NCI-H774 (cell line): ENCODE measurements at places on chromosomes 2 and 18.

DNA sequence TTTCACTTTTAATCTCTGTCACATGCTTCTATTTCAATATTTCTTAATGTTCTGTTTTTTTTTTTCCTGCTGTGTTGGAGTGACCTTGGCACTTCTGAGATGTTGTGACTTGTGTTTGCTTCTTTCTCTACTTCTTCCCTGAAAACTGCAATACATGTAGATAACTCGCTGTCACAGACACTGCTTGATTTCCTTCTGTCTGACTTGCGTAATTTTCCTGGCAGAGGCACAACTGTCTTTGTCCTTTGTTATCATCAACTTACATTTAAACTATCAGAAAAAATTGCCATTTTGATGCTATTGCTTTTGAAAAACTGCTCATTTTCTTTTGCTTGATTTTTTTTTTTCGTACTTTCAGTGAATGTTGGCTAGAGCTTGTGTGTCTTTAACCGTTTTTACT lies 69.0 kb downstream of the BABAM2 start:
- DNase-seq = no peak

DNA sequence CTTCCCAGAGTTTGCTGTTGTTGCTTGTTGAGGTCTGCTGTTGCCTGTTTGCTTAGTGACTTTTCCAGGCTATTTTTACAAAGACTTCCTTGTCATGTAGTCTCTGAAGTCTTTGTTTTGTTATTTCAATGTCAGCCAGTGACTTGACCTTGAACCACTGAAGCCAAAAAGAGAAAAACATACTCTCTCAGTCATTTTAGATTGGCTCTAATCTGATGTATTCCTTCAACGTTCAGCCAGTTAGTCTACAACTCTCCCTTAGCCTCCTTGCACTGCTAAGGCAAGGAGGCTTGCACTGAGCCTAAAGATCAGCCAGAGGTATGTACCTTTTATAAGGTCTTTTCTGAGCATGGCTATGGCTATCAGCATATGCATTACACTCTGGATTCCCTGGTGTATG lies 27.9 kb downstream of the KIAA1328 start:
- DNase-seq = no peak

DNA sequence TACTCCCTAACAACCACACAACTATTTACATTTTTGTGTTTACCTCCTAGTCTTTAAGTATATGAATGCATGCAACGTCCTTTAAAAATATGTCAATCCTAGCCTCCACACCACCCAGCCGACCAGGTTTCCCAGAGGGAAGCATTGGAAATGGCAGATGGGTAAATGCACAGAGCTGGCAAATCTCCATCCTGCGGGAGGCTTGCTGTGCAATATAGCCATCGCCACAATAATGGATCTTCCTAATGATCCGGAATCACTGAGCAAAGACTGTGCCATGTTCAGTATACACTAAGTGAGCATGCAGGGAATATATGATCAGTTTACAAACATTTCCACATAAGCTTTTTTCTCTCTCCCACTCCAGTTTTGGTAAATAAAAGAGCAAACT lies 131.8 kb downstream of the NEDD4L start:
- no peak for DNase-seq

GRCh38 chr2:120908314-120908975 lies 172.8 kb downstream of the GLI2 start:
- DNase-seq = no peak

- no peak for DNase-seq
Observed at GRCh38 chr2:24683408-24683807, 109.8 kb downstream of the PTRHD1 start.

GRCh38 chr18:7953095-7953958 lies 386.2 kb downstream of the PTPRM start:
- DNase-seq = no peak

DNA sequence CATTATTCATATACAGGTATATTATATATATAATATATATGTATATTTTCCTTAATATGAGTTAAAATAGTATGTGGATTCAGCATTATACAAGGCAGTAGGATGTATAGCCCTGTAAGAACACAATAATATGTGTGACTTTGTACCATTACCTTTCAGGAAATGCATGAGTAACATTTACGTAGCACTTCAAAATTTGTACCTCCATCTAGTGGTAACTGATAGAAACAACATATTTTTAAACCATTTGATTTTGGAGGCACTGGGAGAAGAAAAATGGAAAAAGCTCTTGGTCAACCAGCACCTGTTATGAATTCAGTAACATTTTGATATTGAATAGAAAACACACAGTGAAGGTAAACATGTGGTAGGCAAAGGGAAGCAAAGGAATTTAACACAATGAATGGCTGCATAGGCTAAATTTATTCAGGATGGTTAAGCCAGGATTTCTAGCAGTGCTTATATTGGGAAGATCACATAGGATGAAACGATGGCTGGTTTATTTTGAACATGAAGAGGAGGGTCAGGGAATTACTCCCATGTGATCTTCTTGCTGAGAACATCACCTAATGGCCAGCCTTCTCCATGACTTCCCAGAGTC lies 565.5 kb downstream of the CCDC85A start:
- peak; percentile 55 for DNase-seq

DNA sequence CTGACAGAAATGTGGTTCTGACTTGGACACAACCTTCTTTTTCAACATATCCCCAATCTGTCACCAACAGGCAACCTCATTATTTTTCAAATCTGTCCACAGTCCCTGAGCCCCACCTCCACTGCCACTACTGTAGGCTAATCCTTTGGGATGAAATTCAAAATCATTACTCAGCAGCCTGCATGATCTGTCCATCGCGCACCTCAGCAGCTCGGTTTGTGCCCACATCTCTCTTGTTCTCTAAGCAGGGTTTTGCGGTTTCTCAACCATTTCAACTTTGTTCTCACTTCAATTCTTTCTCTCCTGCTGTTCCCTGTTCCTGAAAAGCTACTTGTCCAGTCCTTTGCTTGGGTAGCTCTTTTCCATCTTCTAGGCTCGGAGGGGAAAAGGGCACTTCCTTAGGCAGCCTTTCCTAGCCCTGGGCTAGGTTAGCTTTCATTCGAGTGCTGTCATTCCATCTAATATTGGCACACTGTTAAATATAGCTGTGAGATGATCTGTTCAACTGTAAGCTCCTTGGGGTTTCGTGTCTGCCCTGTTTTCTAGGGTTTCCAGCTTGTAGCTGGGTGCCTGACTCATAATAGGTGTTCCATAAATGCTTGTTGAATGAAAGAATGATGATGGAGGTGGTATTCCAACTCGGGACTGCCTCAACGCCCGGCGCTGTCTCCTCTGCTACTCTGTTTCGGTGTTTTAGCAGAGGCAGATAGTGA lies 653 bp upstream of the ANKAR start:
- no peak for DNase-seq

GRCh38 chr2:101805152-101806088 lies 107.9 kb downstream of the MAP4K4 start:
- no peak for DNase-seq

DNA sequence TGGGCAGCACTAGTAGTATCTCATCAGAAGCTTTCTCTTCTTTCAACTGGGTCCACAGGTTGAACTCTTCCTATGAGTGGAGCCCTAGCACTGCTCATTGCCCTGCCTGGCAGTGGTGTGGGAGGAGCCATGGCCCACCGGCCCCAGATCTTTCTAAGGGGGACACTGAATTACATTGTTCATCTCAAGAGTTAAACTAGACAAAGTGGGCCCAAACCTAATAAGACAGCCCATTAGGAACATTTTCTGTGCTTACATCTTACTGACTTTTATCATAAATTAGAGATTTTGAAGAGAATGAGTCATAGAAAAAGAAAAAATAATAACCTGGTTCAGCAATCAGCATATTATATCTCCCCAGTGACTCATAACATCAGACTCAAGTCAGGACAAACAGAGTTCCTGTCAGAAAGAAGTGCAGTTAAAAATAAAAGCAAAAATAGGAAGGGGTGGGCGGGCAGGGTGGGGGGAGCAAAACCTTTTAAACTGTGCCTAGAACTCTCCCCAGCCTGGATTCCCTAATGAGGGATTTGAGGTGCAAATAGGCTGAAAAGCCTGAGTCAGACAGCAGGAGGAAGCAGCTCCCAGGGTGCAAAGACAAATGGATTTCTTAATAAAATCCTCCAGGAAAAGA lies 161.6 kb upstream of the TRIB2 start:
- no peak for DNase-seq

DNA sequence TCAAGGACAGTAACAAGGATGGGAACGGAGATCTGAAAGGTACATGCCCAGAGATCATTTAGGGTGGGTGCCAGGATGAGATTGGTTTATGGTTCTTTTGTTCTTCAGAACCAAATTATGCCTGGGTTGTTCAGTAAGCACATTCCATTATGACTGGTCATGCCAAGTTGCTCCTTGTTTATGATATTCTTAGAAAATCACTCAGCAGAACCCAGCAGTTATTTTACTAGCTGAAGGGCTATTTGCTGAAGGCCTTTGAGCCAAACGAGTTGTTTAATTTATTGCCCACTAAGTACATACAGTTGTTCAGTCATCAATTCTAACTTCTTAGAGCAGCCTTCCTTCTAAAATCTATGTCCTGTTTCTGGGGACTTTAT lies 635 bp downstream of the SLC3A1 start:
- DNase-seq = no peak

DNA sequence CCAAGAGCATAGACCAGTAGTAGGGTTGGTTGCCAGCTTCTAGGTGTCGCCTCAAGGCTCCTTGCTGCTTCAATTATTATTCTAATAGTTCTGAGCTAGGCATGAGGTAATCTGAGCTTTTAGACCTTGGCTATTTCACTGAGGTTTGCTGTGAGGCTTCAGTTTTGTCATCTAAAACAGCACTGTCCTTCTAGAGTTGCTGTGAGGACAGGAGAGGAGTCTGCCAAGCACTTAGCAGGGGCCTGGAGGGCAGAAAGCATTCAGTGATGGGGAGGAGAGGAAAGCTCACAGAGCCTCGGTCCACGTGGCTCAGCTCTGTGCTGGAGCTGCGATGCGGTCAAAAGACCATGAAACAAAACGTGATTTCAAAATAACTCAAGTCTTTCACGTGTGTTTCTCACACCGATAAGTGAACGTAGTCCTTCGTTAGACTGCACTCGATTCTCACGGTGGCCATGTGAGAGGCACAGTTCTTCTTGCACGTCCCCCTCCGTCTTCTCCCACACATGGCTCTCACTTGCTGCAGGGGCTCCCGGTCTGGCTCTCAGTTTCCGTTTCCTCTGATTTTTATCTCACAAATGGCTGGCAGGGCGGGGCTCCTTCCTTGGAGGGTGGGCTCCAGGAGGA lies 113.7 kb downstream of the B3GNT2 start:
- no peak for DNase-seq

DNA sequence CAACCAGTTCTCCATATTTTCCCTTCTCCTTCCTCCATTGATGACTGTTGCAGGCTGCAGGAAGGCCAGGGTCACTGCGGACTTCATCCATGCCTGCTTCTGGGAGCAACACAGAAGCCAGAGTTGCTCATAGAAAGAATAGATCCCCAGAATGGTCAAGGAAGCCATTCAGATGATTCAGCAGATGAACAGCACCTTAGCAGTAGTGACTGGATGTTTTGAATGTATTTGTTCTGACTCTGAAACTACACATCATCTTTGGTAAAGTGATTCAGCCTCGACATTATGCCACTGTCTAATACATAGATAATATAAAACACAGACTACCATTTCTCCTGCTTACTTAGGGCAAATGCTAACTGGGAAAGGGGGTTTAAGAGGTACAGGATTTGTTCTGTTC lies 411.6 kb downstream of the RND3 start:
- no peak for DNase-seq

DNA sequence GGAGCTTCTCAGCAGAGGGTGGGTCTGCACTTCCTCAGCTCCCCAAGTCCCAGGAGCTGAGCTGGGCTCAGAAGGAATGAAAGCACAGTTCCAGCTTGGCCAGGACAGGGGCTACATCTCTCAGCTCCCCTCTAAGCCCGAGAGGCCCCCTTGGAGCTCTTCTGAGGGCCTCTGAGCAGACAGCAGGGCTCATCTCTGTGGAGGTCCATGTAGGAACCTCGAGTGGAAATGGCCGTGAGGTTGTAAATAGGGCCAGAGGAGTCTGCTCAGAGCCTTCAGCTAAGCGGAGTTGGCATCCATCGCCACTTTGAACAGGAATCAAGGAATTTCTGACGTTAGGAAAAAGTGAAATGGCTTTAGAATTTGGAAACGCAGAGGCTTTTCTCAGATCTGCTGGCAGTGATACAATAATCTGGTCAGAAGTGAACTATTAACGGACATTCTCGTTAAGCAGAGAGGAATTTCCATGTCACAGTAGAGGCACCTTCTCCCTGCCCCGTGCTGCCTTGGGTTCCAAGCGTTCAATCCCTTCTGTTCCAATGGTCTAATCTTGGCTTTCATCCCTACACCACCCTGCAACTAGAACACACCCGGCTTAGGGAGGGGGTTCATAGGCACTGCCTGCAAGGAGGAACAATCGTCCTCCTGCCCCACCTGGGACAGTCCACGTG lies 213.9 kb downstream of the NDUFA10 start:
- DNase-seq = no peak

DNA sequence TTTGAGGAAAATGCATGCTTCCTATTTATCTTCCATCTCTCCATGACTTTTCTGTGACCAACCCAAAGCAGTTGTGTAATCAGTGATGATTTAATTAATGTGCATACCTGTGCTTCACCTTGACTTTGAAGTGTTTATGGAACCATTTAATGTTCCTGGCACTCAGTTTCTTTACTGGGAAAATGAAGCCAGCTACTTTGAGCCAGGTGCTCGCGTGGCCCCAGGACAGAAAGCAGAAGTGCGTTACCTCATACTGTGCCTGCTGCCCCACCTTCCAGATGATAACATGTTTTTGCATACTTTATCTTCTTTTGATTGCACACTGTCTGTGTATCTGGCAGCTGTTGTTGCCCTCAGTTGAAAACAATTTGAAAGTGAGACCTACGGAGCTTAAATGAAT lies 61.3 kb downstream of the PMAIP1 start:
- DNase-seq = peak; percentile 73

DNA sequence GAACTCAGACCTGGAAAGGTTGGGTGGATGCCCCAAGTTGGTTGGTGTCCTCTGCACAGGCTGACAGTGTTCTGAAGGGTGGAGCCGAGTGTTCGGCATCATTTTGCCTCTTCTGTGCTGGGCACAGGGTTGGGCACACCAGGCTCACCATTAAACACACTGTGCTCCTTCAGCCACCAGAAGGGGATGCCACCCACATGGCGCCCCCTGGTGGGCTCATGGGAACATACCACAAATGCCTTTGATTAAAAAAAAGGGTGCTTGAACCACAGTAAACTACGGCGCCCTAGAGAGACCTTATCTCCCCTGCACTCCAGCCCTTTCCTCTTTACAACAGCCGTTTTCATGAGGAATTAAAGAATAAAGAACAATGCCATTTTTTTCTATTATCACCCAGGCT lies 89.4 kb downstream of the CELF4 start:
- DNase-seq = no peak

DNA sequence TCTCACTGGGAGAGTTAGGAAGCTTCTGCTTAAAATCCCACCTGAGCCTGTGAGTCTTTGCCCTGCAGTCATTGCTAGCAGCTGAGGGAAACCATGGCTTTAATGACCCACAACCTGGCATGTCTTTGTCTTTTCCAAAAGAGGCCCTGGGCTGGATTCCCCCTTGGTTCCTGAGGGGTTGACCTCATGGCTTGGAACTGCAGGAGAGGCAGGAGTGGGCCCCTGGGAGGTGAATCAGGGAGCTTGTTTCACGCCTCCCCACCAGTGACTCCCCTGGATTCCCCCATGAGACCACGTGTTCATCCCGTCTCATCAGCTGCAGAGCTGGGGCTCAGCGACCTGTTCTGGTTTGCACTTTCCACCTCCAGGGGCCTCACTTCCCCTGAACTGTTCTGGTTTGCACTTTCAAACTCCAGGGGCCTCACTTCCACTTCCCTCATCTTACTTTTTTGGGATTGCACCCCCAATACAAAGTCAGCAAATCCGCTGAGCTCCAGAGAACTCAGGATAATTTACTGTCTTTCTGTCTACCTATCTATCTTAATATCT lies 58.5 kb upstream of the TMEM18 start:
- DNase-seq = no peak
